ENCODE measurements at places on chromosomes 12 and 14. TPM values are rescaled to one million over a fixed set of nuclear protein-coding genes. Genes with fewer than 3 reads are reported as not detected.

GRCh38 chr12:58425481-58426392 lies 484.4 kb downstream of the ATP23 start:
- no peak for DNase-seq
- no peak overlapping the region for H3K4me3 ChIP-seq
- H3K4me1 ChIP-seq, result no peaks in the 10 kb centered on the region
- no peaks in the 10 kb centered on the region for H3K36me3 ChIP-seq
- H3K27me3 ChIP-seq, result no peaks in the 10 kb centered on the region

- no peaks in the 10 kb centered on the region for H3K36me3 ChIP-seq
- H3K4me1 ChIP-seq, result no peaks in the 10 kb centered on the region
- H3K4me3 ChIP-seq, result no peak overlapping the region
- no peaks in the 10 kb centered on the region for H3K27me3 ChIP-seq
These were observed 232.0 kb upstream of the TMTC1 start for GRCh38 chr12:30015631-30016337.

- H3K36me3 ChIP-seq, result no peaks in the 10 kb centered on the region
- H3K4me3 ChIP-seq, result no peak overlapping the region
- no peak overlapping the region for H3K27ac ChIP-seq
- H3K4me1 ChIP-seq, result no peaks in the 10 kb centered on the region
These were observed 4.8 kb downstream of the TULP3 start for GRCh38 chr12:2895511-2895910.

Gene KRT73
- total RNA-seq, result not detected

GRCh38 chr12:106769546-106769945 lies 4.9 kb upstream of the RIC8B start:
- H3K27me3 ChIP-seq, result peaks cover 10% of the 10 kb centered on the region
- H3K36me3 ChIP-seq, result no peaks in the 10 kb centered on the region
- peaks cover 10% of the 10 kb centered on the region for H3K4me1 ChIP-seq

- no peaks in the 10 kb centered on the region for H3K36me3 ChIP-seq
- H3K4me1 ChIP-seq, result no peaks in the 10 kb centered on the region
- no peak for DNase-seq
- H3K27ac ChIP-seq, result no peak overlapping the region
- H3K4me3 ChIP-seq, result no peak overlapping the region
- no peaks in the 10 kb centered on the region for H3K27me3 ChIP-seq
These were observed 217.4 kb downstream of the SLC41A2 start for GRCh38 chr12:104740668-104741067.

Gene CEBPE
- not detected for total RNA-seq

DNA sequence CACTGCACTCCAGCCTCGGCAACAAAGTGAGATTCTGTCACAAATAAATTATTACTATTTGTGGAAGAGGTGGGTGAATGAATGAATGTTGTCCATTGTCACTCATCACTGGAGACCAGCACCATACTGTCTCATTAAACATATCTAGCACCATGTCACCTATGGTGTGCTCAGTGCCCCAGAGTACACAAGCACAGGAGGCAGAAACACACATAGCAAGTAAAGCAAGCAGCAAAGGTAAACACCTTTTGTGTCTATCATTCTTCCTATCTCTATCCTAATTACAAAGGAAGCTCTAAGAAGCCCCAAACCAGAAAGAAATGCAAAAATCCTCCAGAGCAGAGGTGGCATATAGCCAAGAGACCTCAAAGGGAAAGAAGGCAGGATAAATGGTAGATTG lies 9.2 kb downstream of the ERO1A start:
- H3K27me3 ChIP-seq, result no peaks in the 10 kb centered on the region
- no peaks in the 10 kb centered on the region for H3K36me3 ChIP-seq
- no peak overlapping the region for H3K27ac ChIP-seq
- no peak overlapping the region for H3K4me3 ChIP-seq
- no peak for DNase-seq

- no peaks in the 10 kb centered on the region for H3K4me1 ChIP-seq
- H3K27me3 ChIP-seq, result no peaks in the 10 kb centered on the region
- no peak overlapping the region for H3K4me3 ChIP-seq
- peak overlapping the region; percentile 10 for H3K27ac ChIP-seq
These were observed 41.3 kb downstream of the CD9 start for GRCh38 chr12:6241495-6241894.

Gene CYP27B1
- total RNA-seq, result not detected

DNA sequence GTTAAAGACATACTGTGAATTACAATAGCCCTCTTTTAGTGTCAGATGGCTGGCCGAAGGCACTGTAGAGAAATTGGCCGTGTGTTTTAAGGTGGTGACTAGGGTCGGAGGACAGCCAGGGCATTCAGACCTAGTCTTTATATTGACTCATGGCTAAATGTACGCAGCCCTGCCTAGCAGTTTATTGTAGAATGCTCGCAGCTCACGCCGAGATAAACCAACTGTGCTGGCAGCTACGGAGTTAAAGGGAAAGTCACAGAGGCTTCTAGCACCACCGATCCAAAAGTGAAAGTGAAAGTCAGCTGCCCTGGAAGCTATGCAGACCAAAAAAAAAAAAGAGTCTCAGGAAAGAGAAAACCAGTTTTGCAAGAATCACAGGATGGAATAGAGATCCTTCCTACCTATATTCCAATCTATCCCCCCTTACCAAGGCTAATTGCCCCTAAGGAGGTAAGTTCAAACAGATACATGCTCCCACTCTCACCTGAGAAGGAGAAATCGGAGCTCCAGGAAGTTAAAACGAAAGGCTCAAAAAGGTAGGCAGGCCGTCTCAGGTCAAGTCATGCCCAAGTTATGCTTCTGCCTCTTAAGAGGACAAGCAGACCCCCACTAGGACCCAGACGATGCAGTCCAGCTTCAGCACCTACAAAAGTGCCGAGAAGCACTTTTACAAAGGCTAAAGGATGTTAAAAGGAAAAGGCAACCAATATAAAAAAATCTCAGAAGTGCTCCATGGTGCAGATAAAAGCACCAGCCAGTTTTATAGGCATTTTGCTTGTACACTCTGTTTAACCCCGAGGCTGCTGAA lies 24.8 kb downstream of the KLRK1 start:
- H3K27me3 ChIP-seq, result no peaks in the 10 kb centered on the region
- H3K4me1 ChIP-seq, result no peaks in the 10 kb centered on the region
- peak overlapping the region; percentile 61 for H3K4me3 ChIP-seq
- peak; percentile 79 for DNase-seq
- H3K36me3 ChIP-seq, result no peaks in the 10 kb centered on the region

Gene TEX52
- not detected for total RNA-seq

Gene CCDC198
- not detected for total RNA-seq

Gene GPR135
- 6.4 TPM for total RNA-seq

Gene RFLNA
- total RNA-seq, result not detected

GRCh38 chr12:80317307-80317706 lies 126.7 kb upstream of the PTPRQ start:
- no peak for DNase-seq
- H3K27ac ChIP-seq, result no peak overlapping the region

DNA sequence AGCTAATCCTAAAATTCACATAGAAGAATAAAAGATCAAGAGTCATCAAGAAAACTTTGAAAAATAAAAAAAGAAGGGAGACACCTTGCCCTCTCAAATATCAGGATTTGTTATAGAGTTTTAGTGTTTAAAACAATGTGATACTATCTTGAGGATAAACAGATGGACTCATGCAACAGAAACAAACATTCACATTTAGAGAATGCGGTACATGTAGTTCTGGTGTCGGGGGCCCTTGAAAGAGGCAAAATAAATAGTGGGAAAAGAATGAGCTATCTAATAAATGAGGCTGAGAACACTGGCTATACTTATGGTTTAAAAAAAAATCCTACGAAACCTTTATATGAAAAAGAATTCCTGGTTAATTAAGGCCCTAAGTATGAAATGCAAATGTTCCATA lies 127.7 kb downstream of the LLPH start:
- no peaks in the 10 kb centered on the region for H3K27me3 ChIP-seq
- DNase-seq, result no peak
- H3K27ac ChIP-seq, result no peak overlapping the region

DNA sequence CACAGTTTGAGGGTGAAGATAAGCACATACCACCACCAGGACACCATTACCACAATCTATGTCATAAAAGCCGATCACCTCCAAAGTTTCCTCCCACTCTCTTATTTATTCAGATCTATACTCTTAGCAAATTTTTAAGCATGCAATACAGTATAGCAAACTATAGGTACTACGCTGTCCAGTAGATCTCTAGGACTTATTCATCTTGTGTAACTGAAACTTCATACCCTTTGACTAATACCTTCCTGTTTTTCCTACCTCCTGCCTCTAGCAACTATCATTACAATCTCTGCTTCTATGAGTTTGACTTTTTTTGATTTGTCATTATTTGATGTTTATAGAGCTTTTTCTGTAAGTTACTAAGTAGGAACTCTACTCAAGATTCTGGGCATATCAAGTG lies 84.5 kb upstream of the MANSC4 start:
- no peak for DNase-seq
- H3K4me1 ChIP-seq, result no peaks in the 10 kb centered on the region
- no peak overlapping the region for H3K27ac ChIP-seq
- no peaks in the 10 kb centered on the region for H3K27me3 ChIP-seq
- H3K36me3 ChIP-seq, result no peaks in the 10 kb centered on the region

Gene WIF1
- not detected for total RNA-seq

- H3K4me3 ChIP-seq, result no peak overlapping the region
- no peaks in the 10 kb centered on the region for H3K36me3 ChIP-seq
- DNase-seq, result no peak
- H3K27me3 ChIP-seq, result peaks cover 7% of the 10 kb centered on the region
- no peak overlapping the region for H3K27ac ChIP-seq
These were observed 30.6 kb upstream of the GALNT9 start for GRCh38 chr12:132359971-132360370.

GRCh38 chr14:81162941-81163340 lies 57.8 kb downstream of the GTF2A1 start:
- no peak for DNase-seq
- no peaks in the 10 kb centered on the region for H3K4me1 ChIP-seq
- no peaks in the 10 kb centered on the region for H3K27me3 ChIP-seq
- no peak overlapping the region for H3K4me3 ChIP-seq
- H3K27ac ChIP-seq, result no peak overlapping the region

Gene RAB15
- total RNA-seq, result 11.6 TPM

- no peak overlapping the region for H3K27ac ChIP-seq
- DNase-seq, result no peak
- no peaks in the 10 kb centered on the region for H3K36me3 ChIP-seq
- no peak overlapping the region for H3K4me3 ChIP-seq
These were observed 29.3 kb downstream of the MYF5 start for GRCh38 chr12:80745851-80746505.

DNA sequence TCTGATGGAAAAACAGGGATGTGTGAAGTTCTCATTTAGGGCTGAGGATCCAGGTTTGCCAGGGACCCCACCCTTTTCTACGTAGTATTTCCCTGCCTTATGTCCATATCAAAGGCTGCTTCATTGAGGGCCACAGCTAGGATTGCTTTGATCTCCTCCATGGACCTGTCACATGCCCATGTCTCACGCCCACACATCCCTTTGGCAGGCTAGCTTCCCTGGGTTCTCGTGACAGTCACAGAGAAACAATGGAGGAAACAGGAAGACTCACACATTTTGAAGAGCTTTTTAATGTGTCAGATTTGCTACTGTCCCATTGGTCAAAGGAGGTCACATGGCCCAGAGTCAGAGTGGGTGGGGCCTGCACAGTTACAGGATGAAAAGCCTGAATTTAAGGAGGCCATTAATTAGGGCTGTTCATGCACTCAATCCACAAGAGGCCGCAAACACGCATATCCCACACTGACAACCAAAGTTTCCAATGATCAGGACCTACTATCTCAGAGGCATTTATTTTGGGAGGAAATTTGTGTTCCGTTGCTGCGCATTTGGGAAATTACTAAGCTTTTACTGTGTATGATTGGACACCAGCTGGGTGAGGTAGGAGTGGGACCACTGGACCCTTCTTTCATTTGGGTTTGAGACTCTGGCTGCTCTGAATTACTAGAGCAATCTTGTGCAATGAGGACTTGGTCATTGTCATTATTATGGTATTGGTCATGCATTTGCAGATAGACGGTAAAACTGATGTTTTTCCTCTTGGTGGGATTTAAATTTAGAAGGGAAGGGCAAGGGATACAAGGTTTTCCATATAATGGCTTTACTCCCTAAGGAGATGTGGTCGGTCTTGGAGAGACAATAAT lies 266.2 kb downstream of the KTN1 start:
- no peaks in the 10 kb centered on the region for H3K27me3 ChIP-seq
- no peaks in the 10 kb centered on the region for H3K36me3 ChIP-seq
- DNase-seq, result no peak
- H3K4me3 ChIP-seq, result no peak overlapping the region
- H3K4me1 ChIP-seq, result no peaks in the 10 kb centered on the region
- H3K27ac ChIP-seq, result no peak overlapping the region

DNA sequence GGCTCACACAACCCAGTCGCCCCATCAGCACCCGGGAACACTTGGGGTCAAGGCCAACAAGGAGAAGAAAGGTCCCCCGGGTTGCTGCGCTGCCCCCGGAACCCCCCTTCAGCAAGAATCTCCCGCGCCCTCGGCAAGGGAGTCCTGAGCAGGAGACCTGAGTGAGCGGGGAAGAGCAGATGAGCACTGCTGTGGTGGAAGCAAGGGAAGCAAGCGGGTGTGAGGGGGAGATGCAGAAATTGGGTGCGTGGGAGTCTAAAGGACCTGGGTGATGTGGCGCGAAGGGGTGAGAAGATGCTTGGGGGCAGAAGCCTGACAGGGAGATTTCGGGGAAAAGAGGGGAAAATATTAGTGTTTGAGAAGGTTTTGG lies 105.5 kb upstream of the PRB2 start:
- no peak overlapping the region for H3K27ac ChIP-seq
- no peak overlapping the region for H3K4me3 ChIP-seq
- no peaks in the 10 kb centered on the region for H3K27me3 ChIP-seq
- no peak for DNase-seq
- no peaks in the 10 kb centered on the region for H3K36me3 ChIP-seq

Gene NPAS3
- 4.6 TPM for total RNA-seq

DNA sequence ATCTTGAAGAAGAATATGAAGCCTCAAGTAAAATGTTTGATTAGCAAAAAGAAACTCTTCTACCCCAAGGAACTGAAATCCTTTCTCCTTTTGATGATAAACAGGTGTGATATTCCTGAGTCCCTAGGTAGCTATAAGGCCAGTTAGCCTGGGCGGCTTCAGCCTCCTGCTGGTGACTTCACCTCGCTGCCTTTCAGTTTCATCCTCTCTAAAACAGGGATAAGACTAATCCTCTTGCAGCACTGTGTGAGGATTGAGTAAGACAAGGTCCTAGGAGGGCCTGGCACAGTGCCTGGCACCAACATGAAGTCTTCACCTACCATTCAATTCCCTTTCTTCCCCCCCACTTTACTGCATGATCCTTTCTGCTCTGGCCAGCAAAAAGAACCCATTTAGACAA lies 42.1 kb downstream of the CIT start:
- no peaks in the 10 kb centered on the region for H3K27me3 ChIP-seq
- H3K4me1 ChIP-seq, result no peaks in the 10 kb centered on the region
- DNase-seq, result no peak
- H3K36me3 ChIP-seq, result no peaks in the 10 kb centered on the region

Gene NTF3
- total RNA-seq, result 0.83 TPM

DNA sequence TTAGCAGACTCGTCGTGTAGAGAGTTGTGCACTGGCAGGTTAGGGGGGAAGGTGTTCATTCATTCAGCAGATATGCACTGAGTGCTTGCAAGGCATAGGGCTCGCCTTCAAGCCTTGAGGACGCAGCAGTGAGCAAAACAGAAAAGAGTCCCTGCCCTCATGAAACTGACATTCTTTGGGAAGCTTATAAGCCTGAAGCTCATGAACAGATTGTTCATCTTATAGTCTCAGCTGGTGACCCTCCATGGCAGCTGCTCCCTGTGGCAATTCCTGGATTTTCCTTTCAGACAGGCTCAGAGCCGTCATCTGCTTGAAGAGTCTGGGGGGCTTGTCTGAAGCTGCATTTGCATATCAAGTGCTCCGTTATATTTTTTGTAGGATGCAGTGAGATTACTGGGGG lies 148.4 kb downstream of the PRKCH start:
- no peaks in the 10 kb centered on the region for H3K36me3 ChIP-seq
- H3K27me3 ChIP-seq, result no peaks in the 10 kb centered on the region
- no peak overlapping the region for H3K27ac ChIP-seq
- no peak overlapping the region for H3K4me3 ChIP-seq
- no peaks in the 10 kb centered on the region for H3K4me1 ChIP-seq

Measured in sigmoid colon (tissue), 7 donors.